ENCODE measurements at places on chromosomes 11 and 22.

- DNase-seq: no peak
Measured at GRCh38 chr11:65958291-65958690, 3.2 kb upstream of the SART1 start.

DNA sequence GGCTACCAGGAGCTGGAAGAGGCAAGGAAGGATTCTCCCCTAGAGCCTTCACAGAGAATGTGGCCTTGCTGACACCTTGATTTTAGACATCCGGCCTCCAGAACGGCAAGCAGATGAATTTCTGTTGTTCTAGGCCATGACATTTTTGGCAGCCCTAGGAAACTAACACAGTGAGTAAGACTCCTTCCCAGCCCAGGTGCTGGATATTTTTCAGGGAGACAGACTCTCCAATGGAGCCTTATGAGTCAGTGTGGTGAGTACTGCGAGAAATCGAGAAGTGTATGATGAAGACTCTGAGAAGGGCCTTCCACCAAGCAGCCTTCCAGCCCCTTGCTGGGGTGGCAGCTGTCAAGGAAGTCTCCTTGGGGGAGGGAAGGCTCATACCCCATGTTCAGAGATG lies 114.4 kb downstream of the OSBP2 start:
- no peak for DNase-seq

DNA sequence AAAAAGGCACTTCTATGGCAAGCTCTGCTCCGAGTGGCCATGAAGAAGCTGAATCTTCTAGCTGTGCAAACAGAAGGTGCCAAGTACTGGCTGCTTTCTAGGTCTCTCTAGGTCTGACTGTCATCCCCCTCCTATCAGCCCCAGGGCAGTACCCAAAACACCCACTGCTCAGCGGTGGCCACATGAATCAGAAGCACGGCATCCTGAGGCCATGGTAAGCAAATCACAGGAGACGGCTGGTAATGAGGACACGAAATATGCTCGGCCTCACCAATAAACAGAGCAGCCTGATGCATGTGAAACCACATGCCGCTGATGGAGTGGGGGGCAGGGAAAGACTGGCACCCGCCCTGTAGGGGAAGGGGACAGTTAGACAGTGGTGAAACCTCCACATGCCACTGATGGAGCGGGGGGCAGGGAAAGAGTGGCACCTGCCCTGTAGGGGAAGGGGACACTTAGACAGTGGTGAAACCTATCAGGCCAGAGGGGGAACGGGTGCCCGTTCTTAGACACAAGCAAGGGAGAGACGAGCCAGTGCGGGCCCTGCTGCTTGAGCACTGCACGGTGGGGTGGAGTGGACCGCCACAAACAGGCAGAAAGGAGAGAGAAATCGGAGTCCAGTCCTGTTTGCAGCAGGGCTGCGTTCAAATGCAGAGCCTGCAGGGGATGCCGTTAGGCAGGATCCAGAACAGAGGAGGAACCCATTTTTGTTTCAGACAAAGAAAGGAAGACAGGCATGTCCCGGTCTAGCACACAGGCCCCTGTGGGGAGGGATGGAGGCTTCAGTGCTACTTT lies 29.9 kb upstream of the MOB2 start:
- DNase-seq: no peak

DNA sequence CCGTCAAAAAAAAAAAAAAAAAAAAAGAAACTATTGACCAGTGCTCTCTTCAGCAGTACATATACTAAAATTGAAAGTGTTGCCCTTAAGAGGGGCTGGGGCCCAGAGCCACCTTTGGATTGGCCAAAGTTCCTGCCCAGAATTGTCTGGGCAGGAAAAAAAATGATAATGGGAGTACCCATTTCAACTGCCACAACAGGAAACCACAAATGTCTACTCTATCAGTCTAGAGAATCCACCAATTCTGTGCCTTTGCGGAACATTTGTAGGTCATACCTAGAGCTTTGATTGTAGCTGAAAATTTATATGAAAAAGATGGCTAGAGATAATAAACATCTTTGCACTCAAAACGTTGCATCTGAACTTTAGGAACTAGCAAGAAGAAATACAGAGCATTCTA lies 69.4 kb downstream of the FAM76B start:
- no peak for DNase-seq

GRCh38 chr11:61482513-61482912 lies 26.0 kb upstream of the LRRC10B start:
- DNase-seq: no peak

Measured in stimulated activated CD8-positive, alpha-beta memory T cell treated with anti-CD3 and anti-CD28 coated beads, Interleukin-7, amount 100 ng/mL, for 1 hour (primary cell).